ENCODE measurements at places on chromosomes 1 and 21.

DNA sequence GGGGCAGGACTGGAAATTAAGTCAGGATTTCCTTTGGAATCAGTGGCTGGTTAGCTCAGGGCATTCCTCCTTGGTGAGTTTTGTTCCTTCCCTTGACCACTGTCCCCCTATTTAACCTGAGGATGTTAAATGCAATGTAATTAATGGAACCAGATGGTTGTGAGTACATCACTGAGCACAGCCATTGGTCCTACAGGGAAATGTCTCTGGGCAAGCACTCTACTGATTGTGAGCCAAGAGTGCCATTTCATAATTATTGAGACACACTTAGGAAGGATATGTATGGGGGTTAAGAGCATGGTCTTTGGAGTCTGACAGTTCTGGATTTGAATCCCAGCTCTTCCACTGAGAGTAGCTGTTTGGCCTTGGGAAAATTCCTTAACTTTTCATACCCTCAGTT lies 74.4 kb downstream of the SPAG17 start:
- no peak for DNase-seq

DNA sequence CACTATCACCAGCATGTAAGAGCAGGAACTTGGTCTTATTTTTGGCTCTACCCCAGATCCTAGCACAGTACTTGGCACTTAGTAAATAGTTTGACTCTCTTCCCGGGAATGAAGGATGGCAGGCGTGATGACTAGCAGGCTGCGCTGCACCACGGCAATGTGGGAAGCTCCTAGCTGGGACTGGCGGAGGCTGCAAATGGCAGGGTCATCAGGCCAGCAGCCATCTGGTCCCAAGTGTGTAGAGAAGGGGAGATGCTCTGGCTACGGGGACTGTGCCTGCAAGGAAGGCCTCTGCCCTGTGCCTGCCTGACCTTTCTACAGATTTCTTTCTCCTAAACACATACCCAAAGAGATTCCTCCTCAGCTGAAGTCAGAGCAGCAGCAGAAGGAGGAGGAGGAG lies 95.0 kb downstream of the KCND3 start:
- no peak for DNase-seq

DNA sequence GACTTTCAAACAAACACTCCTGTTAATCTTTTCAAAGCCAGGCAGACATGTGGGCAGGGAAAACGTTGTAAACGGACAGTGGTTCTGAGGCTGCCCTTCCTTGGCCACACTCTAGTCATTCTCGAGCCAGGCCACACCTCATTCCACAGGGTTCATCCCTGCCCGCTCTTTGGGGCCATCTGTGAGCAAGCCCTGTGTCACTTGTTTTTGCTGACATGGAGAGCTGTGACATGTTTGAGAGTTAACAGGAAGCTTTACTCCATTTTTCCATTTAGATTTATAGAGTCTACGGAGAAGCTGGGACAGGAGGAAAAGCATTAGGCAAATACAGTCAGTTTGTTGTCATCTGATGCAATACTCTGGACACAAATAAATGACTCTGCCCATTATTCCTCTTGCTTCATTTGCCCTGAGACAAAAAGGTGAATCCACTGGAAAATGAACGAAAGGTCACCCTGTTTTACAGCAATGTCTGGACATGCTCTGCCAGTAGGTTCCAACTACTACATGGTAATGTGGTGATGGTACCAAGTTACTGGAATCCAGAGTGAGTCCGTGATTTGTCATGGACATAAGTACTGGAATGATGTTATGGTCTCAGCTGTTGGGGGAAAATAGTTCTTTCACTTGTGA lies 126.9 kb downstream of the CLIC6 start:
- DNase-seq: no peak

DNA sequence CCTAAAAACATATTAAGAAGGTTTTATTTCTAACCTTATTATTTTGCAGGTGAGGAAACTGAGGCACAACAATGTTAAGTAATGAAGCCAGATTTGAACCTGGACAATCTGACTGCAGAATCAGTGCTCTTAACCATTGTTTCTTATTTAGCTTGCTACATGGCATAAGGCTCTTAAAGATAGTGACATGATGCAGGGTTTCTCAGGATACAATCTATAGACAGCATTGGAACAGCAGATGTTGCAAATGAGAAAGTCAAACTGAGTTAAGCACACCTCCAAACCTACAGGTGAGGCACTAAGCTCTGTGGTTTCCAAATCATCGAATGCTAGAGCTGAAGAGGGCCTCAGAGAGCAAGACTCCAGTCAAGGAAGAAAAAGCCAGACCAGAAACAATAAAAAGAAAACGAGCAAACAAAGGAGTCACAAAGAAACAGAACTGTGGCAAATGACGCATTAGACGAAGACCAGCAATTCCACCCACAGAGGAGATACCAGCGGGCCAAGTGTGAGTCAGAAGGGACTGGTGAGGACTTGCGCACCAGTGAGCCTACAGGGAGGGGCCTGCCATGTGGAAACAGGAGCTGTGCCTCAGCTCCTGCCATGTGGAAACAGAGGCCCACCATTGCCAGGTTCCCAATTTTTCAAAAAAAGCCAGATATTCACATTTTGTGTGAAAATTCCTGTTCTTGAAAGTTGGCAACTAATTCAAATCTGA lies 14.4 kb downstream of the CD58 start:
- DNase-seq: peak; percentile 83

GRCh38 chr1:109789551-109790180 lies 25.9 kb upstream of the EPS8L3 start:
- DNase-seq: no peak

All from CD4-positive, alpha-beta T cell (primary cell).